ENCODE measurements at places on chromosomes 2 and 18.

DNA sequence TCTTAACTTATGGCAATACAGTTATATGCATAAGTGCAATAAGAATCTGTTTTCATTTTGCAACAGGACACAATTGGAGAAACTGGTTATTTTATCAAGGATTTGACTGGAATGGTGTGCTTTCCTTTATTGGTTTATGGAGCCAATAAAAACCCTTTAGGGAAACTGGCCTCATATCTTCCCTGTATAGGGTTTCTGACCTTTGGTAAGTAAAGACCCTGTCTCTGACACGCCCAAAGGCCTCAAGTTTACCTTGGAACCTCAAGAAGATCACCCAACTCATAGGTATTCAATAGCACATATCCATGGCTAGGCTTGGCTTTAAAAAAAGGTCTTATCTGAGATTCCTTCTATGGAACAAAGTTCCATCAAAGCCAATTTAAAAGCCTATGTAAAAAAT lies 11.2 kb downstream of the HAAO start:
- no peak for DNase-seq

DNA sequence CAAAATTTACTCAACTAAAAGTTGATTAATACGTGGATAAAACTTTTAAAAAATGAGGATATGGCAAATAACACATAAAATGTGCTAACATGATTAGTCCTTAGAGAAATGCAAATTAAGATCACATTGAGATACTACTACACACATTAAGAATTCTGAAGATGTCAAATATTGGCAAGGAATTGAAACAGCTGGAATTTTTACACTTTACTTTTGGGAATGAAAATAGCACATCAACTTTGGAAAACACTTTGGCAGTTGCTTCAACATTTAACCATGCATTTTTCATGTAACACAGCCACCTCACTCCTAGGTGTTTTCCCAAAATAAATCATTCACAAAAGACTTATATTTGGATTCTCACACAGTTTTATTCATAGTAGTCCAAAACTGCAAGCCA lies 687.9 kb upstream of the SETBP1 start:
- no peak for DNase-seq

DNA sequence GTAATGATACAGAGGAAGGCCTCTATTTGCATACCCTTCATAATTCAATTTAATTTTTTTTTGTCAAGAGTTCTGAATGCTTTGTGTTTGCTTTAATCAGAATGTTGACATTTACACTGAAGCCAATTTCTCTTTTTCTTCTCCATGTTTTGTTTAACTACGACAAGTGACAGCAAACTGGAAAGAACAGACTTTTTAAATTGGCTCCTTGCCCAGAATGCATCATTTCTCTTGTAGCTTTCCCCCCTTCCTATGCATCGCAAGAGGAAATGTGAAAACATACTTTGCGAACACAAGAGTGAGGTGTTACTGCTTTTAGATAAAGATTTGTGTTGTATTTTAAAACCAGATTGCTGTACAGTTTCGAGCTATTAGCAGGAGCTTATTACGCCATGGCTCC lies 955.2 kb upstream of the CELF4 start:
- peak; percentile 83 for DNase-seq

- DNase-seq: no peak
Measured at GRCh38 chr2:204115137-204116056, 178.8 kb downstream of the ICOS start.

- no peak for DNase-seq
Measured at GRCh38 chr2:41992671-41993434, 55.0 kb upstream of the PKDCC start.

GRCh38 chr2:9410108-9410507 lies 13.2 kb downstream of the ITGB1BP1 start:
- DNase-seq: no peak

DNA sequence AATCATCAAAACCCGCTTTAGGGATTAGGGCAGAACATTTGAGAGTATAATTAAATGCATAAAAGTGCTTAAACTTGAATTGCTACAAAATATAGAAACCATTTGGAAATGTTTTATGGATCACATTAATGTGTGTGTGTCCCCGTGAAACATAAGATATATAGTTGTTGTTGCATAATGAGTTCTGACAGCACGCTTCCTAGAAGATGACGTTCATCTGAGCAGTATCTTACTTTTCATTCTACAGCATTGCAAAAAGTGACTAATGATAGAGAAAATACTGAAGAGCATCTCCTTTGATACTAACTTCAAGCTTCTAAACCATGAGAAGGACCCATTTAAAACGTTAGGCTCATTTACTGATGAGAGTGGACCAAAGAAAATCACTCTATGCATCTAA lies 63.7 kb downstream of the SLC8A1 start:
- no peak for DNase-seq

- no peak for DNase-seq
Measured at GRCh38 chr2:54371460-54372065, 84.6 kb upstream of the SPTBN1 start.

- no peak for DNase-seq
Measured at GRCh38 chr2:207482630-207483029, 47.1 kb upstream of the CREB1 start.

GRCh38 chr18:32480581-32480980 lies 9.9 kb upstream of the GAREM1 start:
- DNase-seq: no peak

GRCh38 chr18:424071-424661 lies 76.3 kb downstream of the COLEC12 start:
- no peak for DNase-seq

GRCh38 chr2:24152413-24153197 lies 22.2 kb upstream of the FAM228A start:
- DNase-seq: no peak

- DNase-seq: no peak
Measured at GRCh38 chr18:33557706-33558105, 20.3 kb upstream of the ASXL3 start.

DNA sequence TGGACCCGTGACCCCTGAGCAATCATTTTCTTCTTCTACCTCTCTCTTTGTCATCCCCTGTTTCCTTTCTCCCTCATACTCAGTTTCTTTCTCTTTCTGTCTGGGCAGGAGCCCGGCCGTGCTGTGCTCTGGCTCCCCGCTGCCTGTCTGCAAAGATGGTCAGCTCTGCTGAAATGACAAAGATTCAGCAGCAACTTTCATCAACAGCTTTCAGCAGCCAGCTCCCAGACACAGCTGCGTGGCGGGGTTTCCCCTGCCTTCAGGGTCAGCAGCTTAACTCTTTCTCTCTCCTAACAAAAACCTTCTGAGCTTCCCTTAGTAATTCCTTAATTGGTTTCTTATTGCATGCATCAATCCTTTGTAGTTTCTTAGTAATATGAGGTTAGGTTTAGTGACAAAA lies 1234.4 kb downstream of the CNTNAP5 start:
- DNase-seq: no peak

GRCh38 chr18:331221-331821 lies 63.5 kb upstream of the THOC1 start:
- no peak for DNase-seq

GRCh38 chr2:238930216-238930615 lies 82.3 kb downstream of the TWIST2 start:
- no peak for DNase-seq

- DNase-seq: no peak
Measured at GRCh38 chr2:71646028-71646427, 192.7 kb downstream of the DYSF start.

- no peak for DNase-seq
Measured at GRCh38 chr2:174957050-174957449, 48.1 kb downstream of the CHN1 start.

- DNase-seq: no peak
Measured at GRCh38 chr18:76179257-76179656, 315.8 kb downstream of the ZNF516 start.

DNA sequence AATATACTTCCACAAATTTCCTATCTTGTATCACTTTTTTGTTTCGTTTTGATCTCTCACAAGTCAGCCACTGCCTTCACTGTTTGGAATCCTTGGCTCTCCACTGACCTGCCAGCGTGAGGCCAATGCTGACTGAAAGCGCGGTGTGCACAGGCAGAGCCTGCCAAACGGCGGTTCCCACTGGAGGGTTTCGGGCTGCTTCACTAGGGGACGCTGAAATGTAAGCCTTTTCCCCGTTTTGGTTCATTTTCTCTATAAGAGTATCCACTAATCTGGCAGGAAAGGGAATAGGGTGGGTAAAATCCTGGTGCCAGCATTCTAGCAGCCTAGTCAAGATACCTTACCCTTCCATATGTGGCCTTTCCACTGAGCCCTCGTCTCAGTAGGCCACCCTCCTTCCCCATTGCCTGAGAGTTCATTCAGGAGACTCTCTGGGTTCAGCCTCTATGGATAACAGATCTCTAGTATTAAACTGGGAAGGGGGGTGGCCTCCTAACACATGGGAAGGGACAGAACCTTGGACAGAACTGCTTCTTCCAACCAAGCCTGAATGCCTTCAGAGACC lies 91.5 kb downstream of the DYM start:
- no peak for DNase-seq

DNA sequence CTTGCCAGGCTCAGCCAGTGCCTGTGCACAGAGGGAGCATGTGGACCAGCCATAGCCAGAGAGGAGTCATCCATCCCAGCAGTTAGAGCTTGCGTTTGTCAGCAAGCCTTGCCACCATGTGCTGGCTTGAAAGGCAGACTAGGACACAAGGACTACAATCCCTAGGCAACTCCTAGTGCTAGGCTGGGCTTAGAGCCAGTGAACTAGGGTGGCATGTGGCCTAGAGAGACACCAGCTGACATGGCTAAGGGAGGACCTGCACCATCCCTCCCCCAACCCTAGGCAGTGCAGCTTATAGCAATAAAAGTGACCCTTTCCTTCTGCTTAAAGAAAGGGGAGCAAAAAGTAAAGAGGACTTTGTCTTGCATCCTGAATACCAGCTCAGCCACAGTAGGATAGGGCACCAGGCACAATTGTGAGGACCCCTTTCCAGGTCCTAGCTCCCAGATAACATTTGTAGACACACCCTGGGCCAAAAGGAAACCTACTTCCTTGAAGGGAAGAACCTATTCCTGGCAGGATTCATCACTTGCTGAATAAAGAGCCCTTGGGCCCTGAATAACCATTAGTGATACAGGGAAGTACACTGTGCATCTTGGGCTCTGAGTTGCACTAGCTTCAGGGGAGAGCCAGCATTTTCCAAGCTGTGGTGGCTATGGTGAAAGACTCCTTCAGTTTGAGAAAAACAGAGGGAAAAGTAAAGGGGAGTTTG lies 38.7 kb upstream of the UXS1 start:
- DNase-seq: no peak

DNA sequence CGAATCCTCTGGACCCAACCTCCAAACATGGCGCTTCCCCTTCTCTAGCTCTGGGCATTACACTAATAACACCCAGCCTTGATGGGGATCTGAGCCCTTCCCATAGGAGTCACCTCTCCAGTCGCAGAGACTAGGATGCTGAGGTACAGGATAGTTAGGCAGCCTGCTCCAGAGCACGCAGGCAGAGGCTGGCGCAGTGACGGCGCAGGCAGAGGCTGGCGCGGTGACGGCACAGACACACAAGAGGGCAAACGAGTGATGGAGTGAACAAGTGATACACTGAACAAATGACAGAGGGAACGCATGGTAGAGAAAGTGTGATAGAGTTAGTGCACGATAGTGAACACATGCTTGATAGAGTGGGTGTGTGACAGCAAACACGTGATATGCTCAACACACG lies 518.5 kb downstream of the EIPR1 start:
- no peak for DNase-seq

- no peak for DNase-seq
Measured at GRCh38 chr18:2087877-2088673, 483.2 kb downstream of the METTL4 start.

DNA sequence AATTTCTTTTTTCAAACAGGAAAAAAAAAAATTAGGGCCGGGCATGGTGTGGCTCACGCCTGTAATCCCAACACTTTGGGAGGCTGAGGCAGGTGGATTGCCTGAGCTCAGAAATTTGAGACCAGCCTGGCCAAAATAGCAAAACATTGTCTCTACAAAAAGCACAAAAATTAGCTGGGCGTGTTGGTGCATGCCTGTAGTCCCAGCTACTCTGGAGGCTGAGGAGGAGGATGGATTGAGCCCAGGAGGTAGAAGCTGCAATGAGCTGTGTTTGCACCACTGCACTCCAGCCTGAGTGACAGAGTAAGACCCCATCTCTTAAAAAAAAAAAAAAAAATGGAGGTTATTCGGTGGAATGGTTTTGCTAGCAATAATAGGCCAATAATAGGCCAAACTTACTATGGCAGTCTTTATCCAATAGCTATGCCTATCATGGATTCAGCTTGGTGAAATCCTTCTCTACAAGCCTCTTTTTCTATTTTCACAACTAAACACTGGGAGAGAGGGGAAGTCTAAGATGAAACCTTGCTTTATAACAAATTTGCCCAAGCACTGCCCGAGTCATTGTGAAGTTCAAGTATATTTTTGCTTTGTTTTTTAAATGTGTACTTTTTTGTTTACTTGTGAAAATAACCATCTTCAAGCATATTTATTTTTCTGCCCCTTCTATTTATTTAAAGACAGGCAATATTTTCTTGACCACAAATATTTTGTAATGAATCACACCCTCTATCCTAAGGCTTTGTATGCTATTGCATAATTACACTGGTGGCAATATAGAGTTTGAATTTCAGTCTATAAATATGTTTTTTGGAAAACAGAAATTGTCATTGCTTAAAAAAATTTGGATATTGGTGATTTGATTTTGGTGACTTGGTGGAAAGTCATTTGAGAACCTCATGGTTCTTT lies 20.0 kb upstream of the KYNU start:
- DNase-seq: no peak

- no peak for DNase-seq
Measured at GRCh38 chr2:118231759-118232158, 143.5 kb downstream of the INSIG2 start.

DNA sequence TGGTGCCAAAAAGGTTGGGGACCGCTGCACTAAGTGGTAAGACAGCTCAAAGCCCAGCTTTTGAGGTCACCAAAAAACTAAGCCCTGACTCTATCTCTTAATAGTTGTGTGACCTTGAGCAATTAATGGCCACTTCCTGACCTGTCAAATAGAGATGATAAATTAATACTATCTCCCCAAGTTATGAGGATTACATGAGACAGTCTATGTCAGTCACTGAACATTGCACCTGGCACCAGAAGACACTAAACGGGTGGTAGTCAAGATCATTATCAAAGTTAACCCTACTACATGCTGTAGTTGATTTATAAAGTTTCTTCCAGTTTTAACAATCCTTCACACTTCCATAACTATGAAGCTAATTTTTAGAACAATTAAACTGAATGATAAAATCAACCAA lies 36.5 kb downstream of the STPG4 start:
- no peak for DNase-seq

DNA sequence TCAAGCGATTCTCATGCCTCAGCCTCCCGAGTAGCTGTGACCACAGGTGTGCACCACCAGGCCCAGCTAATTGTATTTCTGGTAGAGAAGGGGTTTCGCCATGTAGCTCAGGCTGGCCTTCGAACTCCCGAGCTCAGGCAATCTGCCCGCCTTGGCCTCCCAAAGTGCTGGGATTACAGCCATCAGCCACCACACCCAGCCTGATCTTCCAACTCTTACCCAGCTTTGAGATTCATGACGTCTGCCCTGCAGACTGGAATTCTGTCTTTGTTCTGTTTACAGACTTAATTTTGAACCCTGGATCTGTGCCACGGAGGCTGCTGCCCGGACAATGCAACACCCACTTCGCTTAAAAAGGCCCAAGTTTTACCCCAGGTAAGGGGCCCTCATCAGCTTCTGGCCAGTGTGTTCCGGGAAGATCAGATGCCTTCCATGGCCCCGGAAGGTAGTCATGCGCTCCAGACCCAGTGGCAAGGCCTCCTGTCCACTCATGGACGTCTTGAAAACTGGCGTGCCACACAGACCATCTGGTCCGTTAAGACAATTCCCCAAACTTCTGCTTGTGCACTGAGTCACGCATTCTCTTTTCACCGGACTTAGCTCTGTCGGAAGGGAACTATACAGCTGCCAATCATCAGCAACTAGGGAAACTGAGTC lies 5.5 kb downstream of the PXDN start:
- DNase-seq: no peak

- DNase-seq: no peak
Measured at GRCh38 chr2:84492571-84492970, 23.7 kb upstream of the DNAH6 start.

All from NCI-H2081 (cell line).